ENCODE measurements at places on chromosomes 2 and 18.

GRCh38 chr2:130825231-130825965 is 11.3 kb upstream of the ARHGEF4 start:
- no peak for DNase-seq

DNA sequence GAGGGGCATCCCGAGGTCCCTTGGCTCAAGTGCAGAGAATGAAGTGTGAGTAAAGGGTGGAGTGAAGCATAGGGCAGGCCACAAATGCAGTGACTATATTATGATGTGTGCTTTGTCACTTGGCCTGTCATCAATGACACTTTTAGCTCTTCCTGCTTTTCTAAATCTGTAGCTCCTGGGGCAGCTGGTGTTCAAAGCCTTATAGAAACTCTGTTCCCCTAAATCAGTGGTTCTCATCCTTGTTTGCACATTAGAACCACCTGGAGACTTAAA is 135.6 kb upstream of the LGALSL start:
- no peak for DNase-seq

DNA sequence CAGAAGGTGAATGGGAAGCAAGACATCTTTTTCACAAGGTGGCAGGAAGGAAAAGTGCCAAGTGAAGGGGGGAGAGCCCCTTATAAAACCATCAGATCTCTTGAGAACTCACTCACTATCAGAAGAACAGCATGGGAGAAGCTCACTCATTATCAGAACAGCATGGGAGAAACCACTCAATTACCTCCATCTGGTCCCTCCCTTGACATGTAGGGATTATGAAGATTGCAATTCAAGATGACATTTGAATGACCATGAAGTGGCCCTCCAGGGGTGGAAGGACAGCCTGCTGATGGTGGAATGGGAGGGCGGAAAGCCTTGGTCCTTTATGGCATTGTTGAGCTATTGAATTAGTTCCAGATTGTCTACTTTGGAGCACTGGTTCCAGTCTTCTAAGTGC is 413.0 kb upstream of the MEX3C start:
- DNase-seq = no peak

DNA sequence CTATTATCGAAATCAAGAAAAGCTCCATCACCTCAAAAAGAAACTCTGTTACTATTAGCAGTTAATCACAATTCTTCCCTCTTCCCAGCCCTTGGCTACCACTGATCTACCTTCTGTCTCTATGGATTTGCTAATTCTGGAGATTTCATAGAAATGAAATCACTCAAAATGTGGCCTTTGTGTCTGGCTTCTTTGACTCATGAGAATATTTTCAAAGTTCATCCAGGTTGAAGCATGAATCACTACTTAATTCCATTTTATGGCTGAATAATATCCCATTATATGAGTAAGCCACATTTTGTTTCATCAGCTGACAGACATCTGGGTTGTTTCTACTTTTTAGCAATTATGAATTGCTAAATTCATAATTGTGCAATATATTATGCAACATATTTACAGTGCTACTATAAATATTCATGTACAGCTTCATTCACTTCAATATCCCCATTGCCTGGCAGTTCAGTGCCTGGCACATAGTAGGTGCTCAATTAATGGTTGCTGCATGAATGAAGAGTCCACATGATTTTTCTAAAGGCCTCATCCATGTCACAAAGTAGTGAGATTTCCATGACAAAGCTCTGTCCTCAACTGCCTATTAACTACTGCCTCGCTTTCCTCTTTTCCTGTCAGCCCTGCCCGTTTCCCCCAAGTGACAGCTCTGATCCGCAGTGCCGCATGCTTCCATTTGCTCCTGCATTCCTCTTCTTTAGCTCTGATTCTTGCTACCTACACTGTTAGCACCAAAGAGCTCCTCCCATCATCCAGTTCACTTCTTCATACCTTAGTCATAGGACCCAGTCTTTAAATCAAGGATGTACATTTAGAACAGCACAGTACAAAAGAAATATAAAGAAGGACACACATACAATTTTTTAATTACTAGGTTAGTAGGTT is 32.8 kb downstream of the CCDC93 start:
- no peak for DNase-seq

GRCh38 chr2:5736050-5736449 is 43.9 kb downstream of the SOX11 start:
- no peak for DNase-seq

- DNase-seq = no peak
Measured at GRCh38 chr2:50953021-50953420, 78.9 kb downstream of the NRXN1 start.

GRCh38 chr2:110126086-110126773 is 10.6 kb upstream of the MALL start:
- DNase-seq = no peak

DNA sequence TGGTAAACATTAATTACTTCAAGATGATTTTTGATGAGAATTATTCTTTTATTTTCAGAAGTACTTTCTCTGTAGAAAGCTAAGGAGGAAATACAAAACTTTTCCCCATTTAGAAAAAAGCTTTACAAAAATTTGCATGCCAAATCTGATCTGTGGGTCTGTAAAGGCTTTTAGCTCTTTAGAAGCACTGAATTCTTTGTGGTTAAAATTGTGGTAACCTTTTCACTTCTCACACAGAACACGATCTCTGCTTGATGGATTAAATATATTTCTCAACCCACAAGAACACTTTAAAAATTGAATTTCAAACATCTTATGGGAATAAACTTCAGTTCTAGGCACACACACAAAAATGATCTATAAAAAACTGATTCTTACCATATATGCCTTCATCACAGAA is 63.7 kb downstream of the VIL1 start:
- DNase-seq = no peak

DNA sequence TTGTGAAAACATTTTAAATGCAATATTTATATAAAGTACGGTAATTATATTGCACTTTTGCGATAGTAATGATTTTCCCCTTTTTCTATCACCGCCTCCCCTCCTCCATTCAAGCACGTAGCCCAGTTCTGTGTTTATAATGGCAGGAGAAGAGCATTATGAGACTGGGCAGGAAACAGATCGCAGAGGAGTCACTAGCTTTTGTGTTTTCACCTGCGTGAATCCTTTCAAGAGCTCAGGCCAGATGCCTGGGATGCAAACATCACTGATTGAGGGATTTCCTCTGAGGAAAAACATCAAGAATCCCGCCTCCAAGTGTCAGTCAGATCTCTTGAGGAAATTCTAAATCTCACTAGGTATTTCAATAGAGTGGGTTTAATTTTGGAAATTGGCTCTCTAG is 178.4 kb upstream of the FN1 start:
- no peak for DNase-seq

- DNase-seq = no peak
Measured at GRCh38 chr2:64094663-64095382, 49.4 kb downstream of the PELI1 start.

DNA sequence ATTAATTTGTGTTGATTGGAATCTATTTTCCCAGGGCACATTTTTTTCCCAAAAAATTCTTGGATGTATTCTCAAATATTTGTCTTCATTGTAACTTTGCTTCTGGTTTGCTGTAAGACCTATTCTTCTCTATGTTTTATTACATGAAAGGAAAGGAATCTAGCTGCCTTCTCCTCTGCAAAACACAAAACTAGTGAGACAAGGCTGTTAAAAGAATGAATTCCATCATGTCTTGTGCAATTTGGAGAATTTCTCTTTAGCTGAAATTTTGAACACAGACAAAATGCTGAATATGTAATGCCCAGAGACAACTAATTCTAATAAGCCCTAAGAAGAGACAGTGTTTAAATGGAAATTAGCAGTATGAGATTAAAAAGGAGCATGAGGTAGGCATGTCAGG is 275.9 kb downstream of the CDH20 start:
- DNase-seq = no peak

DNA sequence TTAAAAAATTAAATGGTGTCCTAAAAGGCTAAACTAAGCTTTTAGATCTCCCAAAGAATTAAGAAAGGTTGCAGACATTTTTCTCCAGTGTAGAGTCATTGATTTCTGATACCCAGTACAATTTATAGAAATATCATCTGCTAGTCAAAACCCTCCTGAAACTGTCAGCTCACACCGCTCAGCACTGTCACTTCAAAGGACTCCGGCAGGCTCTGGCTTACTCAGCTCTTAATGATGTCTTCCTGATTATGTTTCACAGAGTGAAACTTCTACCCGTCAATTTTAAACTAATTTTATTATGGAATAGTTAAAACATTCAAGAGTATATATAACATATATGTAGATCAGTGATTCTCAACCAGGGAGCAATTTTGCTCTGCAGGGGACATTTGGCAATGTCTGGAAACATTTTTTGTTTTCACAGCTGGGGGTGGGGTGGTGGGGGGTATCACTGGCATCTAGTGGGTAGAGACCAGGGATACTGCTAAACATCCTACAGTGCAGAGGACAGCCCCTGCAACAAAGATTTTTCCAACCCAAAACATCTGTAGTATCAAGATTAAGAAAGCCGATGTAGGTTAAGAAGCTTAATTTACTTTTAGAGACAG is 31.6 kb downstream of the CDK15 start:
- no peak for DNase-seq

- no peak for DNase-seq
Measured at GRCh38 chr2:25419678-25420242, 78.0 kb upstream of the DNMT3A start.

DNA sequence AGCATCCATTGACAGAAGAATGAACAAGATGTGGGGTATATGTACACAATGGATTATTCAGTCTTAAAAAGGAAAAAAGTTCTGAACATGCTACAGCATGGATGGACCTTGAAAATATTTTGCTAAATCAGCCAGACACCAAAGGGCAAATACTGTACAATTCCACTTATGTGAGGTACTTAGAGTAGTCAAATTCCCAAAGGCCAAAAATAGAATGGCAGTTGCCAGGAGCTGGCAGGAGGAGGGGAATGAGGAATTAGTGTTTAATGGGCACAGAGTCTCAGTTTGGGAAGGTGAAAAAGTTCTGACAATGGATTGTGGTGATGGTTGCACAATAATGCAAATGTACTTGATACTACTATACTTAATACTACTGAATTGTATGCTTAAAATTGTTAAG is 193.2 kb downstream of the MBD2 start:
- no peak for DNase-seq

DNA sequence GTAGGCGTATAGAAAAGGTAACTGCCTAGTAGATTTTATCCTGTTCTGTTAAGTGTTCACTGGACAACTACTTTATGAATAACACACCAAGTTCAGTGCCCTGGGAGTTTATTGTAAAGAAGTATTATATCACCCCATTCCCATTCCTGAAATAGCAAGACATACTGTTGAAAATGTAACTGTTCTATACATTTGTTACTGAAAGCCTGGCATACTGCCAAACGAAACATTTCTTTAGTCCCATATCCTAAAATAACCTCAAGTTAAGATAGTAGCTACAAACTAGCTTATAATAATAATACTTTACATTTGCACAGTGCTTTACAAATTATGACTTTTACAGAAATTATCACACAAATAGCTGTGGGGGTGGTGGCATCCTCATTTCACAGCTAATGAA is 25.1 kb downstream of the SPDYA start:
- no peak for DNase-seq

DNA sequence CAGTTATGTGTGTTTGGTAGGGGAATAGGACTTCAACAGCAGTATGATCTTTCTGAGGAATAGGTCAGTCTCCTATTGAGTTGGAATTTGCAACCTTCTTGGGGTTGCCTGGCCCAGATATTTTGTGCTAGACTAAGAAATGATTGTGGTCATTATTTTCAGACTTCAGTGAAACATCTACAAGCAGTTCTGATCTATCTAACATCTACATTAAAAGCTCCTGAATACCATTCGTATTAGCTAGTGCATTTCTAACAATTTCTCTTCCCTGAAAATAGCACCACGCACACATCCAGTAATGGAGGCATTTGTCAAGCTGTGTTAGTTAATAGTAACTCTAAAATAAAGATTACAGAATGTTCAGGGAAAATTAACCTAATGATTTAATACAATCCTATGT is 179.3 kb downstream of the FIGN start:
- no peak for DNase-seq

DNA sequence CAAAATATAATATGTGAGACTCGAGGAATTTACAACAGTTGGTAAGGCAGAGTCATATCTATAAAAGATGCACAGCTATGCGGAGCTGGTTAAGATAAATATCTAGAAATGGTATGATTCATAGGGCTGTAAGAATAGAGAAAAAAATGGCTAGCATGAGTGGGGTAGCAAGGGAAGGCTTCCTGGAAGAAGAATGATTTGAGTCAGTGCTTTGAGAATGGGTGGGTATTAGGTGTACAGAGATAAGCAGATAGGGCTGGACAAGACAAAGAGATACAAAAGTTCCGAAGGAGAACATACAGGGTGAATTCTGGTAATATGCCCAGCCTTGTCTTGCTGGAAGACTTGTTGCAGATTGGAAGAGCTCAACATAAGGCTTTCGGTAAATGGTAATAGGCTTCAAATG is 291.5 kb upstream of the CCDC68 start:
- no peak for DNase-seq

DNA sequence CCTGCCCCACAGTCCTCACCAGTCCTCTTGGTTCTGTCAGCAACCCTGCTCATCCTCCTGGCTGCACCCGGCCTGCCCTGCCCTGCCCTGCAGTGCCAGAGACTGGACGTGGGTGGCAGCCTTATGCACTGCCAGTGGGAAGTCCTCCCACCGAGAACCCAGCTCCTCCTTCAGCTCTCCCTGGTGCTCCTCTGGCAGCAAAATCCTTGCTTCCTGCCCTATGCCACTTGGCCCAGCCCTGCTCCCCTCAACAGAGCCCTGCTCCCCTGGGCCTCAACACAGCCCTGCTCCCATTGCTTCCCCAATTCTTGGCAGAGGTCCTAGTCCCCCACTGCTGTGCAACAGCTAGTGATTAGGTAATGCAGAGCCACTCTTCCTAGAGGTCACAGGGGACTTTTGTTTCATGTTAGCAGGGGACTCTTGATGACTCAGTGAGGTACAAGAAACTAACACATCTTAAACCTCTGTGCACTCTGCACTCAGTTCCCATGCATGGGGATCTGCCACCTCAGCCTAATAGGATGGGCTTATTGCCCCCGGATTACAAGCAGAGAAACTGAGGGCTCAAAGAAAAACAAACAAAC is 58.0 kb upstream of the EDAR start:
- no peak for DNase-seq

DNA sequence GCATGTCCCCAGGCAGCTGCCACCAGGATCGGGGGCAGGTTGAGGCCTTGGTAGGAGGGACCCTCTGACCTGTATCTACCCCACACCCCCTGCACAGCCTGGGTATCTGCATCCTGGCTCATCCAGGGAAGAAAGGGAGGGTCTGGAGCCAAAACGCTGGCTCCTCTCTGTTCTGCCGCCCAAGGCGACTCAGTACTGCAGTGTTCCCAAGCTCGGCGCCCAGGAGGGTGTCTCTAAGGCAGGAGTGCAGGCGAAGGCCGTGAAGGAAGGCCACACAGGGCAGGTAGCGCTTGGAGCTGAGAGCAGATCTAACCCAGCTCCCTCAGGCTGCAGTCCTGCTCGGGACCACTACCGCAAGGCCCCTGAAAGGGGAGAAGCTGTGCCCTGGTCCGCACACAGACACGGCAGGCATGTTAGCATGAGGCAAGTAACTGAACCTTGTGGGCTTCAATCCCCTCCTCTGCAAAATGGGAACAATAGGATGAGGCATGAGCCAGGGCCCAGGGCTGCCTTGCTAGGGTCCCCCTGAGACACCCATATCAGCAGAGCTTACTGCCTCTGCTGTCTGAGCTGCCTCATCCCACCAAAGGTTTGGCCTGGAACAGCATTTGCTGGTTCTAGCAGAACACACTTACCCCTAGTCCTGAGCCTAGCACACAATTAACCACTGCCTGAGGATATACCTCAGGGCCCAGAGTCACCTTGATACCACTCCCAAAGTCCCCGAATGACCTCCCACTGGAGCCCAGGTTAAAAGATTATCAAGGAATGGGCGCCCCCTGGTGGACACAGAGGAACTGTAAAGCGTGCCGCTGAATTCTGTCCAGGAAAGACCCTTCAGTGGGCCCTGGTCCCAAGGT is 6.5 kb downstream of the PTMA start:
- peak; percentile 82 for DNase-seq

Data from stimulated activated CD4-positive, alpha-beta T cell treated with anti-CD3 and anti-CD28 coated beads, Interleukin-4, amount 100 ng/mL, for 1 hour (primary cell).